ENCODE measurements at places on chromosomes 12 and 14.

GRCh38 chr14:72503696-72504368 is 390.1 kb downstream of the DPF3 start:
- DNase-seq, result no peak

- no peak for DNase-seq
Measured at GRCh38 chr14:65301862-65302539, 110.5 kb upstream of the FUT8 start.

DNA sequence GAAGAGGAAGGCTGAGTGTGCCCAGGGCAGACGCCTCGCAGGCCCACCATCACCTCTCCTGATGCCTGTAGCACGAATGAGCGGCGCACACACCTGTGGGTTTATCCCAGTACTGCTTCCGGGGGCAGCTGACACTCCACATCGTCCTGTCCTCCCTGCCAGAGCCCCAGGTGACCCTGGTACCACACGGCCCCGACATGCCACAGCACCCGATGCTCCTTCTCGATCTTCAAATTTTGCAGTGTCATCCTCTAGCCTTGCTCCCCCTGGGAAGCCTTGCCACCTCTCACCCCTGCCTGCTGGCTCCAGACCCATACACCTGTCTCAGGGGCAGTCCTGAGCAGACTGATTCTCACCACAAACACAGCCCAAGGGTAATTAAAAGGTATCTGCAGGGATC is 40.6 kb downstream of the ANO2 start:
- DNase-seq, result no peak

DNA sequence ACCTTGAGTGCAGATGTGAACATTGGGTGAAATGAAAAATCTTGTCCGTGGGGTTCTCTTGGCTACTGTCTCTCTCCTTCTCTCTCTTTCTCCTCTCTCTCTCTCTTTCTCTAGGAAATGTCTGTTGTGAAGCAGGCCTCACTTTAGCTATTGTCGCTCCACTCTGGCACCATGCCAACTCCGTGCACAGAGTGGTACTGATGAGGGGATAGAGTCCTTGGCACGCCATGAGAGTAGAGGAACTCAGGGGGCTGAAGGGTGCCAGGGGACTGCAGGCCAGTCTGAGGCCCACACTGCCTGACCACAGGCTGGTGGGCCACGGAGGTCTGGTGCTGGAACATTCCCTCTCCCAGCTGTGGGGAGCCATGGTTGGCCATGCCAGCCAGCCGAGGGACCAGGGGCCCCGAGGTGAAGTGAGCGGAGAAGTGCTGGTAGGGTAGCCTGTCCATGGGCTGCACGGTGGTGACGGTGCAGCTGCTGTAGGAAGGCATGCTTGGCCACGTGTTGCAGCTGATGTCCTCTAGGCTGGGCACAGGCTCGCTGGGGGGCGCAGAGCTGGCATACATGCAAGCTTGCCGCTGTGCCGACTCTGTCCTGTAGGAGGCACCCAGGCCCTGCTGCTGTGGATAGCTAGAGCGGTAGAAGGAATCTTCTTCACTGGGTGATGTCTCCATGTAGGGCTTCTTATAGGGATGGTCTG is 50.4 kb downstream of the TBX5 start:
- DNase-seq, result no peak

- no peak for DNase-seq
Measured at GRCh38 chr12:3113671-3114325, 36.6 kb downstream of the TSPAN9 start.

- DNase-seq, result no peak
Measured at GRCh38 chr14:24399999-24400718, 1.4 kb downstream of the NYNRIN start.

DNA sequence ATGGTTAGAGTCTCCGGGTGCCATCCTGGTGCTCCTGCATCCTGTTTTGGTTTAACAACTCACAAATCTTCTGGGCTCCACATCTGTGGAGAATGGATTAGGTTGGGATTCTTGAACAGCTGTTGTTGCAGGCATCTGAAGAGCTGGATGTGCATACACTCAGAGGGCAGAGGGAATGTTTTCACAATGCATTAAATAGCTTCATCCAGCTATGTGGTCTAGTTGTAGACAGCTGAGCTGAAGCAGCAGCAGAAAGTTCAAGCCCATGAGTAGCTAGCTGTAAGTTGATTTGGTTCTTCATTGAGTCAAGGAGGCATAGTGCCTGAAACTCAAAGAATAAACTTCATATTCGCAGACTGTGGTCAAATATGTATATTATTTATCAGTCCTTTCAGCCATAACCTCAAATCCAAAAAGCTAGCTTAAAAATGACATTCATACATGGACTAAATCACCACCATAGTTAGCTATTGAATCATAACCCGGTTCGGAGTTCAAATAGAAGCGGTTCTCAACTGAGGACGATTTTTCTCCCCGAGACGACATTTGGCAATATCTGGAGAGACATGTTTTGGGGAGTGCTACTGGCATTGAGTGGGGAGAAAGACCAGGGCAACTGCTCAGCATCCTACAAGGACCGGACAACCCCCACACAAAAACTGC is 858 bp upstream of the ANKRD13A start:
- DNase-seq, result no peak

GRCh38 chr14:81371802-81372201 is 28.3 kb downstream of the STON2 start:
- no peak for DNase-seq

- DNase-seq, result no peak
Measured at GRCh38 chr12:73677520-73678291, 859.9 kb upstream of the ATXN7L3B start.

DNA sequence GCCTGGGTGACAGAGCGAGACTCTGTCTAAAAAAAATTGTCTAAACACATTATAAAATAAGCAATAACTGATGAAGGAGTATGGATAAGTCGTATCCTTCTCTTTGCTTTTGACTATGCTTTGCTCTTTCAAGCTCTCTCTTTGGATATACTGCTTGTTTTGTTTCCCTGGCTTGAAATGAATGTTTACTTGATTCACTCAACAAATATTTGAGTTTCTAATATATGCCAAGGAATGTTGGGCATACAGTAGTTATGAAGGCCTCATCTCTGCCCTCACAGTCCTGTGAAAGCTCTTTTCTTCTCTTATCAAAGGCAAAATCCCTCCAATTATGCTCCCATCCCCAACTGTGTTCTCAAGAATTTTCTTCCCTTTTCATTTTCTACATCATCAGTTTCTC is 123.5 kb downstream of the PTPRR start:
- no peak for DNase-seq

DNA sequence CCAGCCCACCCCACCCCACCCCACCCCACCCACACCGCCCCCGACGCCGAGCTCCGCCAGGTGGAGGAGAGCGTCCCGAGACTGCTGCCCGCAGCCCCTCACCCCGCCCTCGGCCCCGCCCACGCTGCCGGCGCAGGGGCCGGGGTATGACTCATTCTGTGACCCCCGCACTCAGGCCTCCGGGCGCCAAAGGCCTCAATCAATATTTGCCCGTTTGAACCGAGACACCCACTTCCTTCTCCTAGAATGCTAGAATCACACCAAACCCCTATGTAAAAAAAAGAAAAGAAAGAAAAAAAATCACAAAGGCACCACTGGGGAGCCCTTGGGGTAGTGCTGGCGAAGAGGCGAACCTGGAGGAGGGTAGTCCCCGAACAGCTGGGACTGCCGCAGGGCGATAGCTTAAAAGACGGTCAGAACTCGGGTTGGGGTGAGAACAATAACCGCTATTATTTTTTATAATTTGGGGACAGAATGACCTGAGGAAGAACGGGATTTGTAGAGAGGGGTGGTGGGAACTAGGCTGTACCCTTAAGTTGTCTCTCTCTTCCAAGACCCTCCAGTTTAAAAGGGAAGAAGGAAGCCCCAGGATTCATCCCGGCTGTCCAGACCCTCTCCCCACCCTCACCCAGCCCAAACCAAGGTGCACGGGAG is 894 bp downstream of the KRT8 start:
- DNase-seq, result no peak

DNA sequence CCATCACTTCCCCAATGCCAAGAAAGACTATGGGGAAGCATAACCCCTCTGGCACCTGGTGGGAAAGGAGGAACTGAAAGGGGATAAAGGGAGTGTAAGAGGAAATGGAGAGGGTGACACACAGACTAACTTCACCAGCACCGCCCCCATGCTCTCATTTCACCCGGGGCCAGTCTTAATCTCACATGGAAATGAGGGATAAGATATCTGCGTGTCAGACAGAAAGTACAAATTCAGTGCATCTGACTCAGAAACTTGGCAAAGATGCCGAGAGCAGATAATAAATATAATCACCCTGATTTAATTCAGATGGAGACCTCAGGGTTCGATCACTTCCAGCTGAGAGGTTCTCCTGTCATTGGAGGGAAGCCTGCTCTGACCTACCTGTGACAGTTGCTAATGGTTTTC is 191.6 kb downstream of the DUSP6 start:
- no peak for DNase-seq

GRCh38 chr12:131101006-131101405 is 147.3 kb downstream of the ADGRD1 start:
- DNase-seq, result no peak

- DNase-seq, result no peak
Measured at GRCh38 chr14:43087666-43088065, 1419.4 kb downstream of the FSCB start.

DNA sequence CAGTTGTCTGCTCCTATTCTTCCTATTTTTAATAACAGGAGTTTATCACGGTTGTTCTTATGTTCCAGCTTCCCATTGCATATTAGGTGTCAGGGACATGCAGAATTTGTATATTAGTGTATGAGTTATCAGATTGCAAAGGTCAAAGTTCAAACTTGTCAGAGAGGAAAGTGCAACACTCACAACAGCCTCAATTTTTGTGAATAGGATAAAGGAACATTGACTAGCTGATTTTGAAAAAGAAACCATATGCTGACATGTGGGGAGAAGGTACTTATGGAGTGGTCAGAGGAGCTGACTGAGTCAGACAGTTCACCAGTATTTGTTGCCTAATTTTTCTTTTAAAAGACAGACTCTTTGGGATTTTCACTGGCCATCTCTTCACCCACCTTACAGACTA is 222.1 kb downstream of the C12orf50 start:
- DNase-seq, result no peak

DNA sequence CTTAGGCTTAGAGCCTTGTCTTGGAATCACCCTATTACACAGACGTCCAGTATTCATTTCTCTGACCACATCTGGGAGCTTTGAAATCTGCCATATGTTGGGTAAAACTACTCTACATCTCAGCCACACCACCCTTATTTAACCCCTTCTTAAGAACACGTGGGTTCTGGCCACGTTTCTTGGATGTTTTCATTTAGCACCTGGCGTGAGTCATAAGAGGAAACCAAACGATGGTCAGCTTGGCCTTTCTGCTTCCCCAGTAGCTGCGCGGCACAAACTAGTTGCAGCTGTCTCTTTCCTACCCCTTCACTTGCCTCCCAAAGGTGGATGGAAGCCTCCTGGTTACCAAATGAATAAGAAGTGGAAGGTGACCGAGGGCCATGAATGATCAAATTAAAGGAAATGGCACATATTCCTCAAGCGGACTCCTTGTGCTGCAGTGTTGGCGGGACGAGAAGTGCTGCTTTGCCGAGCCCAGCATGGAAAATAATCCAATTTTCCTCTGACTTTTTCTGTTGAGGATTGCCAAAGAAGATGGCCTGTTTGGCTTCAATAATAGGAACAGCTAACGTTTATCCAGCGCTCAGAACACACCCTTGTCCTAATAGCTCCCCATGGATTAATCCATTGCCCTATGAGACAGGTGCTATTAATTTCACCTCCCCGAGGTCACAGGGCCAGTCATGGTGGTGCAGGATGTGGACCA is 154.1 kb downstream of the ZNF664 start:
- DNase-seq, result no peak

- DNase-seq, result no peak
Measured at GRCh38 chr12:4269279-4269991, 4.1 kb upstream of the CCND2 start.

DNA sequence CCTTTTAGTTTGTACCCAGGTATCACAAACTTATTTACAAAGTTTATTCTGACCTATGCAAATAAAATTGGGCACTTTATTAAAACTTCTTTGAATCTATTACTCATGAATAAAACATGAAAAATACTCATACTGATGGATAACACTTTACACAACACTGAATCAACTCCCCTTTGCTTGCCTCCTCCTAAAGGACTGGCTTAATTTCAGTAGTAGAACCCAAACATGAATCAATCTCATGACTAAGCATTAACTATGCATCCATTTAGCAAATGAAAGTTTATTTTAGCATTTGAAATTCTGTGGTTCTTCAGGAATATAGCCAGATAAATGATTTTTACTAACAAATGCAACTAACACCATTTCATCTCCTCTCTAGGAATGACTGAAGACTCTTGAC is 32.4 kb downstream of the DENND5B start:
- DNase-seq, result no peak

GRCh38 chr12:3371018-3371417 is 120.0 kb upstream of the PRMT8 start:
- no peak for DNase-seq

- DNase-seq, result no peak
Measured at GRCh38 chr14:103020271-103021170, 36.8 kb downstream of the CDC42BPB start.

DNA sequence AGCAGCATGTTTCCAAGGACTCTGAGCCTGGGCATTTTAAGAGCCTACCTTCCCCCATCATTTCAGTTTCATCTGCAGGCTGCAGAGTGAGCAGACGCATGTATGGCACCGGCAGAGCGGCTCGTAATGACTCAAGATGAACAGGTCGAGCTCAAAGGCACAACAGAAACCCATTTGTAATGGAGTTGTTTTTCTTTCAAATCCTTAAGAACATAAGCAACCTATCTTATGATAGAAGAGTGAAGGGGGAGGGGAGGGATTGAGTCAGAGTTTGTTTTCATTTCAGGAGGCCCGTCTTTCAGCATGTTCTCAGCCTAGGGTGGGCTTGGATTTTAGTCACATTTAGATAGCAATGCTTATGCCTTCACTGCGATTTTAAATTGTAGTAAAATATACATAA is 54.9 kb upstream of the CISTR start:
- no peak for DNase-seq

DNA sequence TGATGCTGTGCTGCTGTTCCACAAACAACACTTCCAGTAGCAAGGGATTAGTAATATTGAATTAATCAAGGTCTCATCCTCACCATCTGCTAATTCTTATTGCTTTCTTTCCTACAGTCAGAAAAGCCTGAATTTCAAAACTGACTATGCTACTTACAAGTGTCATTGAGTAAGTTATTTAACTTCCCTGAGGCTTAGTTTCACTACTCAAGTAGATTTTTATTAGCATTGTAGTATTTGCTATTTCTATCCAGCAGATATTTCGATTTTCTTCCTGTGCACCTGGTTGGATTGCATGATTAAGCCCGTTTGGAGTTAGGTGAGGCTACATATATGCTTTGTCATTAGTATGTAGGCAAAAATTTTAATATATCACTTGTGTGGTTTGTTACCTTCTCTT is 591.5 kb downstream of the TRHDE start:
- DNase-seq, result no peak
